Activated T-helper 1 cell treated with anti-CD3 and anti-CD28 coated beads, Interleukin-2, amount 50 U/mL, for 16 hours (primary cell): ENCODE measurements at places on chromosomes 11 and 22.

DNA sequence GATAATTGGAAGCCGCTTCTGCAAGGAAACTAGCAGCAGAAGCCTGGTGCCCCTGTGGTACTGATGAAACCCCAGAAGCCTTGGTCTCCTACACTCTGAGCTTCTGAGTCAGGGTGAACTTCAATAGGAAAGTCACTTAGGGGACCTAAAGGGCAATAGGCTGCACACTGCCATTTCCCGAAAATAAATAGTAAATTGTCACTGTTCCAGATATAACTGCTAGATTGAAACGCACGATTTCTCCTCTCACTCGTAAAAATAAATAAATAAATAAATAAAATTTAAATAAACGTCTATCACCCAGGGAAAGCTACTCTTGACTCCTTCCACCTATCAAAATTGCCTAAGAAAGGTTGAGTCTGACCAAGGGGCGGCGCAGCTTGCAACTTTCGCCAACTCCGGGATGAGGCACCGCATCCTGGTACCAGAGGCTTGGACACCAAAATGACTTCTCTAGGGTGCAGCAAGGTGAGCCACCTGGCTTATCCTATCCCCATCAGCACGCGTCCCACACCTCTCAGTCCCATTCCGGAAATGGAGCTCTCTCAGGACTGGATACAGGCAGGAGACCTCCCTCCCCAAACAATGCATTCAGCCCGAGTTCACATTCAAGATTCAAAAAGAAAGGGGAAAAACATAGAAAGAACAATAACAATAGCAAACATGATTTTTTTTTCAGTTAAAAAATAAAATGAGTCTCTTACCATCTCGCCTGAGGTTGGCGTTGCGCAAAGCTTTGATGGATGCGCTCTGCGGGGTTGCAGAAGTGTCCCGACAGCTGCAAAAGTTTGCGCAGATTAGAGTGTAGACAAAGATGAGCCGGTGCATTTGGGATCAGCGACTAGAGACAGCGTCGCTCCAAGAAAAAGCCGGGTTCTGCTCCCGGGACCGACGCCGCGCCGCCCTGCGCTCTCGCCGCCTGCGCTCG, 583 bp downstream of the PDGFD start:
- no peak for DNase-seq

GRCh38 chr11:65329478-65329877, 4.2 kb upstream of the DPF2 start:
- DNase-seq: no peak

- DNase-seq: no peak
Observed at GRCh38 chr11:48062649-48063048, 82.3 kb downstream of the PTPRJ start.

DNA sequence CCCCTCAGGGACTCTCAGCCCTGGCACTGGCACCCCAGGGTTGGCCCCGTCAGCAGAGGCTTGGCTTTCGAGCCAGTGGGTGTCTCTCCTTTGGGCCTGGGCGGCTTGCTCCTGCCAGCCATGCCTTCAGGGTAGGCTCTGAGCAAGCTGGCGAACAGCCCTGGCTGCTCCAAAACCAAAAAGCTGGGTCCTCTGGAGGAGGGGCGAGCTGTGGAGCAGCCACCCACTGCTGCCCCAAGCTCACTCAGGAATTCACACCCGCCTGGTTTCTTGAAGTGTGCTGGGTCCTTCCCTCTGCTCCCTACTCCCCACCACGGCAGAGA, 6.2 kb downstream of the YDJC start:
- DNase-seq: no peak

- DNase-seq: no peak
Observed at GRCh38 chr22:45131749-45132148, 32.0 kb upstream of the NUP50 start.

GRCh38 chr11:107018219-107018901, at the start of gene GUCY1A2:
GUCY1A2 (minus strand) TSS chr11:107018476; CDS start chr11:107018055, 421 bp downstream.
- DNase-seq: no peak

DNA sequence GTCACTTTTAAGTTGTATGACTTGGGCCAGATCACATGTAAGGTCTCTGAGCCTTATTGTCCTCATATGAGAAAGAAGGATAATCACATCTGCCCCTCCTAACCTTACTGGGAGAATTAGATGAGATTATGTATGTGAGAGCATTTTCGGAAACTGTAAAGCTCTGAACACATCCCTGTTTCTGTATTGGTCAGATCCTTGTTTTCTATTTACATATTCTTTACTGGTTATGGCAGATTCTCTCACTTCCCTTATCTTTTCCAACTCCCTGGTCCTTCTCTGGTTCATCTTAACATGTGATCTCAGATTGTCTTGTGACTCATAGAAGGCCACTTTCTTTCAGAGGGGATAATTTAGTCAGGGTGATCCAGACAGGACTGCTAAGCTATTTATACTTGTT, 41.8 kb downstream of the CCDC81 start:
- no peak for DNase-seq

- no peak for DNase-seq
Observed at GRCh38 chr11:121767433-121767832, 314.7 kb upstream of the SORL1-AS1 start.

DNA sequence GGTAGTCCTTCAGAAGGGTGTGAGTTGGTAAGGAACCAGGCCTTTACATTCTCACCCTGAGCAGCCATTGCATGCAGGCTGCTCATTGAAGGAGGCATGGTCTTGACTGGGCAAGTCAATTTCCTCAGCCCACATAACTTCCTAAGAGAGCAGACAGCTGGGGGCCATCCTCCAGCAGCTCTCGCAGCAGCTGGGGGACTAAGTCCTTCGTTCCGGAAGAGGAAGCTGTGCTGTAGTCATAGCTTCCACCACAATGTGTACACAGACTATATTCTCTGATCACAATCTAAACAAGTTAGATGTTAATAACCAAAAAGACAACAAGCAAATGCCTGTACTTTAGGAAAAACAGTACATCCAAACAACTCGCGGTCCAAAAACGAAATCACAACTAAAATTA, 30.1 kb upstream of the MPPED1 start:
- DNase-seq: no peak
